Testis (tissue), 5 donors: ENCODE measurements at places on chromosomes 1 and 21. TPM values are rescaled to one million over a fixed set of nuclear protein-coding genes. Genes with fewer than 3 reads are reported as not detected.

The PIK3C2B gene
- total RNA-seq, result 12.7 TPM

The COL24A1 gene
- total RNA-seq, result 1.8 TPM

The PSEN2 gene
- 87.8 TPM for total RNA-seq

The AP4B1 gene
- 23.4 TPM for total RNA-seq

The ICOSLG gene
- 2.4 TPM for total RNA-seq

The ARHGEF16 gene
- 17.1 TPM for total RNA-seq

The CHI3L2 gene
- 0.55 TPM for total RNA-seq

The KRTAP21-2 gene
- total RNA-seq, result not detected

The RPE65 gene
- not detected for total RNA-seq

The ZBTB8B gene
- 0.50 TPM for total RNA-seq

- no peaks in the 10 kb centered on the region for H3K36me3 ChIP-seq
- H3K4me3 ChIP-seq, result no peak overlapping the region
- H3K27me3 ChIP-seq, result no peaks in the 10 kb centered on the region
- DNase-seq, result peak; percentile 81
These were observed 76.6 kb downstream of the RGL1 start for GRCh38 chr1:183881387-183882131.

DNA sequence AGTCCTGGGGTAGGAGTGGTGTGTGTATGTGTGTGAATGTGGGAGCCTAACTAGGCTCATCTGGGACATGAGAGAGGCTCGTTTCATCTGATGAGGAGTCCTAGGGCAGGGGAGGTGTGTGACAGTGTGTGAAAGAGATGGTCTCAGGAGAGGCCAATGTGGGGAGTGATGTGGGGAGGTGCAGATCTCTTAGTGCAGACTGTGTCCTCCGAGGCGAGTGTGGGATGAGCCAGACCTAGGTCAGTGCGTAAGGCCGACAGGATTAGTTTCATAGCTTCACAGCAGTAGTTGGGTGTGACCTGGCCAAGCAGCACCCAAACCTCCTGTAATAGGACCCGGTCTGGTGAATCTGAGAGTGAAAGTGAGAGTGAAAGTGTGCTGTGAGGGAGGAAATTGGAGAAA, 94.7 kb downstream of the LIPI start:
- H3K27me3 ChIP-seq, result no peaks in the 10 kb centered on the region
- no peaks in the 10 kb centered on the region for H3K4me1 ChIP-seq
- H3K27ac ChIP-seq, result no peak overlapping the region
- H3K4me3 ChIP-seq, result no peak overlapping the region
- no peaks in the 10 kb centered on the region for H3K36me3 ChIP-seq

DNA sequence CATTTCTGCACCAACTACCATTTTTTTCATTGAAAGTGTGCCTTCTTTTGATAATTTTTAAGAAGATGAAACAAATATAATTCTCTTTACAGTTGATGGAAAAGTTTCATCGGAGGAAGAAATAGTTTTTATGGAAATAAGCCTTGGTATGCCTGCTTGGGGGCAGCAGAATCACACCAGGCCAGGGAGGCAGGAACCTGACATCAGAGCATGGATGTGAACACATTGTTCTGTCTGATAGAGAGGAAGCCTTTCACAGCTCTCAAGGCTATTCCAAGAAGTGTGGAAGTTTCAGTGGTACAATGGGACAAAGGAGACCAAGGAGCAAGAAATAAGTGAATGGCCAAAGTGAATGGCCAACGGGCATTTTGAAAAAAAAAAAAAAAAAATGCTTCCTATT, 162.2 kb upstream of the KCNK2 start:
- no peak for DNase-seq
- H3K27ac ChIP-seq, result no peak overlapping the region
- no peaks in the 10 kb centered on the region for H3K4me1 ChIP-seq
- no peak overlapping the region for H3K4me3 ChIP-seq
- no peaks in the 10 kb centered on the region for H3K36me3 ChIP-seq

- H3K27ac ChIP-seq, result no peak overlapping the region
- H3K36me3 ChIP-seq, result no peaks in the 10 kb centered on the region
- no peak overlapping the region for H3K4me3 ChIP-seq
- no peaks in the 10 kb centered on the region for H3K27me3 ChIP-seq
- DNase-seq, result no peak
These were observed 14.8 kb upstream of the ZNF669 start for GRCh38 chr1:247118946-247119446.

- H3K4me3 ChIP-seq, result no peak overlapping the region
- H3K27ac ChIP-seq, result no peak overlapping the region
- H3K4me1 ChIP-seq, result no peaks in the 10 kb centered on the region
- no peaks in the 10 kb centered on the region for H3K36me3 ChIP-seq
- no peaks in the 10 kb centered on the region for H3K27me3 ChIP-seq
These were observed 160.2 kb upstream of the COA6 start for GRCh38 chr1:234212764-234213657.

DNA sequence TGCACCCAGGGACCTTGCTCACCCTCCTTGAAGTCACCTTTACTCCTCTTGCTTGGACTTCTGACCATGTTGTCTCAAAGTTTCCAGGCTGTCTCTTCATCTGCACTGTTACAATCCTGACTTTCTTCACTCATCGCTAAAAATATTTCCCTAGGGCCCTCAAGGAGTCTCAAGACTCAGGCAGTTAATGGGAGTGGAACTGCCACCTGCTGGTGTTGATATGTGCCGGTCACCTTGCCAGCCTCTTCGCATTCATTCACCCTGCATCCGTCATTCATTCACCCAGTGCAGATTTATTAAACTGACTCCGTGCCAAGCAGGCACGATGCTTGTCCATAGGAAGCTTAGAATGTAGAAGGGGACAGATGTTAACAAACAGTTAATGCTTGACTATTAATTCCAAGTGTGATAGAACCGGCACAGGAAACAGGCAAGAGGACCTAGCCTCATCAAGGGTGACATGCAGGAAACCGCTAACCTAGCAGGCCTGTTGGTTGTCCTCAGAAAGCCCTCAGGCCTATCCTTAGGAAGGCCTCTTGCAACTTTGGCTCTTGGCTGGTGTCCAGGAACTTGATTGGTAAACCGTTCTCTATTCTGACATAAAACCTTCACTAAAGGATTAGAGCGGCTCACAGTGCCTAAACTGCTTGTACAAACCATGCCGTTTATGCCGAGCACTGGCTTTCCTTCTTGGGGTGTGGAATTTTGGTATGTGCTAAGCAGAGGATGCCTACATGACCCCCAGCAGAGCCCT, 342.2 kb downstream of the CAMTA1 start:
- H3K36me3 ChIP-seq, result no peaks in the 10 kb centered on the region
- no peak overlapping the region for H3K27ac ChIP-seq
- no peak overlapping the region for H3K4me3 ChIP-seq
- DNase-seq, result no peak
- no peaks in the 10 kb centered on the region for H3K27me3 ChIP-seq

GRCh38 chr1:212471286-212471685, 38.6 kb downstream of the NENF start:
- no peak overlapping the region for H3K27ac ChIP-seq
- no peak overlapping the region for H3K4me3 ChIP-seq
- no peaks in the 10 kb centered on the region for H3K4me1 ChIP-seq
- no peaks in the 10 kb centered on the region for H3K27me3 ChIP-seq

- no peak overlapping the region for H3K4me3 ChIP-seq
- H3K4me1 ChIP-seq, result peaks cover 6% of the 10 kb centered on the region
- no peaks in the 10 kb centered on the region for H3K27me3 ChIP-seq
- peak; percentile 28 for DNase-seq
- H3K36me3 ChIP-seq, result no peaks in the 10 kb centered on the region
These were observed 36.4 kb upstream of the BCL9 start for GRCh38 chr1:147504801-147505311.

- H3K27me3 ChIP-seq, result no peaks in the 10 kb centered on the region
- H3K27ac ChIP-seq, result no peak overlapping the region
- no peaks in the 10 kb centered on the region for H3K36me3 ChIP-seq
- DNase-seq, result no peak
These were observed 177.0 kb downstream of the NPHP4 start for GRCh38 chr1:5815211-5815610.

GRCh38 chr1:70807088-70807664, 240.4 kb downstream of the PTGER3 start:
- H3K27me3 ChIP-seq, result no peaks in the 10 kb centered on the region
- no peak for DNase-seq
- no peaks in the 10 kb centered on the region for H3K4me1 ChIP-seq
- no peak overlapping the region for H3K27ac ChIP-seq
- H3K4me3 ChIP-seq, result no peak overlapping the region

GRCh38 chr1:176950736-176951324, 213.7 kb downstream of the ASTN1 start:
- no peaks in the 10 kb centered on the region for H3K27me3 ChIP-seq
- H3K4me1 ChIP-seq, result no peaks in the 10 kb centered on the region
- no peaks in the 10 kb centered on the region for H3K36me3 ChIP-seq
- H3K4me3 ChIP-seq, result no peak overlapping the region
- no peak overlapping the region for H3K27ac ChIP-seq
- DNase-seq, result no peak

GRCh38 chr1:54619749-54620148, 3.6 kb downstream of the FAM151A start:
- H3K36me3 ChIP-seq, result no peaks in the 10 kb centered on the region
- no peaks in the 10 kb centered on the region for H3K4me1 ChIP-seq
- no peak for DNase-seq
- no peak overlapping the region for H3K27ac ChIP-seq
- no peak overlapping the region for H3K4me3 ChIP-seq

DNA sequence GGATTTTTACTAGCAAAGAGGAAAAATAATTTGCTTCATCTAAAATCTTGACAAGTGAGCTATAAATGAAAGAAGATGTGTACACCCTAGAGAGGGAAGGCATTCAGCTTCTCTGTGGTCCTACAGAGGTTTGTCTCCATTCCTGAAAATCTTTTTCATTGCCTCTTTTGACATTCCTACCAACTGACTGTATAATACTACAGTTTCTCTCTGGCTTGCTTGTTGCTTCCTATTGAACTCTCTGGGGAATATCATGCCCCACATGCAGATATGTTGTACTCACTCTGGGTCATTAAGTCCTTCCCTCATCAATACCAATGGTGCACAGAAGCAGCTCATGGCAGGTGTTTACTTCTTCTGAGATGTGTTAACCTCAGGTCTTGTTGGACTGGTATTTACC, 371.2 kb upstream of the PLXNA2 start:
- no peak overlapping the region for H3K27ac ChIP-seq
- H3K4me1 ChIP-seq, result no peaks in the 10 kb centered on the region
- H3K4me3 ChIP-seq, result no peak overlapping the region
- H3K36me3 ChIP-seq, result no peaks in the 10 kb centered on the region
